Right lung (tissue), 10 donors: ENCODE measurements at places on chromosomes 3 and 15. TPM values are rescaled to one million over a fixed set of nuclear protein-coding genes. Genes with fewer than 3 reads are reported as not detected.

The RAD51 gene
- 9.2 TPM for polyA plus RNA-seq

The HRG gene
- not detected for polyA plus RNA-seq

The EPHA3 gene
- polyA plus RNA-seq, result 4.5 TPM

The GPR87 gene
- not detected for polyA plus RNA-seq

The MED12L gene
- 0.73 TPM for polyA plus RNA-seq

The KLF15 gene
- polyA plus RNA-seq, result 8.3 TPM

The ANKRD34C gene
- not detected for polyA plus RNA-seq

The PARP9 gene
- polyA plus RNA-seq, result 18.1 TPM

The AMT gene
- polyA plus RNA-seq, result 37.1 TPM

DNA sequence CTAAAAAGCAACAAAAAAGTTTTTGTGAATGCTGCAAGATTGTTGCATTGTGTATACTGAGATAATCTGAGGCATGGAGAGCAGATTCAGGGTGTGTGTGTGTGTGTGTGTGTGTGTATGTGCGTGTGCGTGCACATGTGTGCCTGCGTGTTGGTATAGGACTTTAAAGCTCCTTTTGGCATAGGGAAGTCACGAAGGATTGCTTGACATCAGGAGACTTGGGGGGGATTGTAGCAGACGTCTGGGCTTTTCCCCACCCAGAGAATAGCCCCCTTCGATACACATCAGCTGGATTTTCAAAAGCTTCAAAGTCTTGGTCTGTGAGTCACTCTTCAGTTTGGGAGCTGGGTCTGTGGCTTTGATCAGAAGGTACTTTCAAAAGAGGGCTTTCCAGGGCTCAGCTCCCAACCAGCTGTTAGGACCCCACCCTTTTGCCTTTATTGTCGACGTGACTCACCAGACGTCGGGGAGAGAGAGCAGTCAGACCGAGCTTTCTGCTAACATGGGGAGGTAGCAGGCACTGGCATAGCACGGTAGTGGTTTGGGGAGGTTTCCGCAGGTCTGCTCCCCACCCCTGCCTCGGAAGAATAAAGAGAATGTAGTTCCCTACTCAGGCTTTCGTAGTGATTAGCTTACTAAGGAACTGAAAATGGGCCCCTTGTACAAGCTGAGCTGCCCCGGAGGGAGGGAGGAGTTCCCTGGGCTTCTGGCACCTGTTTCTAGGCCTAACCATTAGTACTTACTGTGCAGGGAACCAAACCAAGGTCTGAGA is 4.7 kb downstream of the BHLHE40 start:
- no peak for DNase-seq

DNA sequence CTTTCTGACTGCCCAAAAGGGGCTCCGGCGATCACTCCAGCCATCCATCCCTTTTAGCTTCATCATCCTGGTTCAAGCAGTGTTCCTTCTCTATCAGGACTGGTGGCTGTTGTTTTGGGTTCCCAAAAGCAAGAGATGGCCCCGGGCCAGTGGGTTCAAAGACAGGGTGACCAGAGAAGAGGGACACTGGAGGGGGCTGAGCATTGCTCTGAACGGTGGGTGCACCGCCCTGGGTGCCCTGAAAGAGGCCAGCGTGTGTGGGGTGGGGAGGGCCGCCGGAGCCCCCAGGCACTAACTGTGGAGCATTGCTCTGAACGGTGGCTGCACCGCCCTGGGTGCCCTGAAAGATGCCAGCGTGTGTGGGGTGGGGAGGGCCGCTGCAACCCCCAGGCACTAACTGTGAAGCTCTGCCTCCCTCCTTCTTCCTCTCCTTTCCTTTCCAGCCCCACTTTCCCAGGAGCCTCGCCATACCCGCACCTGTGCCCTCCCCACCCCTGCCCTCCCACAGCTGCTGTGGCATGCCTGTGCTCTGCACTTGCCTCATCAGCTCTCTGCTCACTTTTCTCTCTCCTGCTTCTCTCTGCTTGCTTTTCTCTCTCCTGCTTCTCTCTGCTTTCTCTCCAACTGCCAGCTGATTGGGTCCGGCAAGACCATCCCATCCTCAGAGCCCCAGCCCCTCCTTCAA is 37.4 kb upstream of the OR4F6 start:
- no peak for DNase-seq

DNA sequence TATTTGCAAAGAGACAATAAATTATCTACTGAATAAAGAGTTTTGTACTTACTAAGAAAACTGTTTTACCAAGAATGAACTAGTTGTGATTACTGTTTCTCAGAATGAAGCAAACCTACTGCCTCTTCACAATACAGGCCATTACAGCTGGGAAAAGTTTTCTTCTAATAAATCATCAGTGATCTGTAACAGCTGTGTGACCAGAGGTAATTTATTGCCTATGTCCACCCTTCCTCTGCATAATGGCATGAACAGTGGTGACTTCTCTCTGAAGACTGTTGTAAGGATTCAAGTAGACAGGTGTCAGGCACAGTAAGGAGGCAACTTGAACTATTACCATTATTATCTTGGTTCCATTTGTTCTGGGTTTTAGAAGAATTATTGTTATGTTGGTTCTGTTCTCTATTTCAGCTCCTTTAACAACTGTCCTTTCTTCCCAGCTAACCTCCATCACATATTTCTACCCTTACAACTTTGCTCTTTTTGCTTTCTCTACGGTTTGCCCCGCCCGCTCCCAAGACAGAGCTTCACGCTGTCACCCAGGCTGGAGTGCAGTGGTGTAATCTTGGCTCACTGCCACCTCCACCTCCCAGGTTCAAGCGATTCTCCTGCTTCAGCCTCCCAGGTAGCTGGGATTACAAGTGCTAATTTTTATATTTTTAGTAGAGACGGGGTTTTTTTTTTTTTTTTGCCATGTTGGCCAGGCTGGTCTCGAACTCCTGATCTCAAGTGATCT is 51.5 kb downstream of the PRKAR2A start:
- no peak for DNase-seq

DNA sequence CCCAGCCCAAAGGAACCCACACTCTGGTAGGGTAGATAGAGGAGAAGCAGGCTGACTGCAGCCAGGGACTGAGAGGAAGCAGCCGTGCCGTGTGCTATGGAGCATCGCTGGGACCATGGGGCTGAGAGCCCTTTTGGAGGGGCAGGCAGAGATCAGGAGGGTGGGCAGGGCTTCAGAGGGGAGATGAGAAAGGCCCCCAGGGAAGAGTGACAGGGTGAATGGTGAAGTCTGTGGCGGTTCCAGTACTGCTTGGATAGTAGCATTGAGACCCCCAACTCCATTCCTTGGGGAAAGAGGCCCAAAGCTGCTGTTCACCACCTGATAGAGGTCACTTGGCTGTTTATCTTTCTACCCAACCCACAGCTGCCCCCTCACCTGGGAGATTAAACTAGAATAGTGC is 80.0 kb upstream of the MRPS22 start:
- no peak for DNase-seq

- DNase-seq, result no peak
Measured at GRCh38 chr15:27869697-27870281, 229.3 kb downstream of the OCA2 start.

DNA sequence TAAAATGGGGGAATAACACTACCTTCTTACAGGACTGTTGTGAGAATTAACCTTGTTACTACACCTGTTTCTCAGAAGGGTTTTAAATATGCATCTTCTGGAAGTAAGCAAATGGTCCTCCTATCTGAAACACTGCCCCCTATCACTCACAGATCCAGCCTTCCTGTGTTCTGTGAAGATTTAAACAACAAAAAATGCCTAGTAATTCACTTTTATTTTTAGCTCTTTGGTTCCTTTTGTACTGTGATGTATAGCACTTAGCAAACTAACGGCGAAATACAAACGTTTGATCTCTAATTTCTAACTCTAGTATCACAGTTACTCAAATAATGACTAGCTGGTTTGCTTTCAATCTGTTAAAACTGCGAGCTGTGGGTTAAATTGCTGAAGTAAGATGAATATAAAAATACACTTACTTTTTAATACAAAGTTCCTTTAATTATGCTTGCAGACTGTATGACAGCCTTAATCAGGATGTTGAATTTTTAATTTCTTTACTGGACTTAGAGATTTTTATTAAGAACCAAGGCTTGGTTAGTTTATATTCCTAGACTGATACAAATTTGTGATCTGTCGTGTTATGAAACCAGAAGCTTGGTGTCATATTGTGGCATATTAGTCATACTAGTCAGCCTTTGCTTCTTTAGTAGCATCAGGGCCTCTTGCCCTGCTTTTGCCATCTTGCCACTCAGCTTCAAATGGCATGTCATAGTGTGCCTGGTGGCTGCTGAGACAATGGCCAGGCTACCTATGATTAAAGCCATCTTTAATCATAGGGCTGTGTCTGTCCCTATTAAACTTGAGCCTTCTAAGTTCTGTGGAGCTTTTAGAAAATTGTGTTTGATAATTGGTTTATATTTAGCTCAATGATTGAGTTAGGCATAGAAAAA is 9.2 kb downstream of the EIF3J start:
- no peak for DNase-seq

DNA sequence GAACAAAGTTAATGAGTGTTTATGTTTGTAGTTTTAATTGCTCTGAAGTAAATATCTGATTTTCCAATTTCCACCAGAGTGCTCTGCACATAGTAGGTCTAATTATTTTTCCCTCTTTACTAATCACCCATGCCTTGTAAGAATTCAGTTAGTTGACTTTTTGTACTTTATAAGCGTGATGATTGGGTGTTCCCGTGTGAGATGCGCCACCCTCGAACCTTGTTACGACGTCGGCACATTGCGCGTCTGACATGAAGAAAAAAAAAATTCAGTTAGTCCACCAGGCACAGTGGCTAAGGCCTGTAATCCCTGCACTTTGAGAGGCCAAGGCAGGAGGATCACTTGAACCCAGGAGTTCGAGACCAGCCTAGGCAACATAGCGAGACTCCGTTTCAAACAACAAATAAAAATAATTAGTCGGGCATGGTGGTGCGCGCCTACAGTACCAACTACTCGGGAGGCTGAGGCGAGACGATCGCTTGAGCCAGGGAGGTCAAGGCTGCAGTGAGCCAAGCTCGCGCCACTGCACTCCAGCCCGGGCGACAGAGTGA is 507 bp upstream of the VHL start:
- no peak for DNase-seq

GRCh38 chr15:67520321-67521028 is 456 bp upstream of the C15orf61 start:
- DNase-seq, result no peak

- DNase-seq, result no peak
Measured at GRCh38 chr15:65277015-65277414, 9.7 kb downstream of the PARP16 start.

DNA sequence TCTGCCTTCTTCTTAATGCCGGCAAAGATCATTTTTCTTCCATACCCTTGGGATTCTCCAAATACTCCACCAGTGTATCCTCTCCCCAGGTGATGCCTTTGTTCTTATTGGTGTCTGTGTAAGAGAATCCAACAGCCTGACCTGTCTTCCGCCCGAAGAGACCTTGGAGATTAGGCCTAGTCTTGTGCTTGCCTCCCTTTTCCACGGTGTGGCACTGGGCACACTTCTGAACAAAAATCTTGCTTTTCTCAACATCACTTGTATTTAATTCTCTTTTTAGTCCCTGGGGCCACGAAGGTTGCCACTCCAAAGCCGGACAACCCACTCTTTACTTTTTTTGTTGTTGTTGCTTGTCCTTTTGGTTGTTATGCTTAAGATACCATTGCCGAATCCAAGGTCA is 14.0 kb upstream of the EMC3 start:
- no peak for DNase-seq

GRCh38 chr3:27508424-27508823 is 24.2 kb upstream of the SLC4A7 start:
- DNase-seq, result no peak

DNA sequence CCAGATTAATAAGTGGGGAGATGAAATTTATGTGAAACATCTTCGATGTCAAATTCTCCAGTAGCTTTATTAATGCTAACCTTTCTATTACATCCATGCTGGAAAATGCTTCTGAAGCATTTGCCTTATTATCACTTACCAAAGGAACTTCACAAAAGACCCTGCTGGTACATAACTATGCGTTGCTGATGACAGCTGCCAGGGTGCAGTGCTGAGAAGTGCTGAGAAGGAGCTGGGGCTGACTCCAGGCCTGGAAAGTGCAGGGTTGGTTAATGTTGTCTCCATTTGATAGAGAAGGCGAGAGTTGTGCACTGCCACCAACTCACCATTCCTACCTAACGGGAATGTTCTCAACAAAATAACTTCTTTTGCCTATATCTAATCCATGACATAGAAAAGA is 736.0 kb upstream of the NR2F2 start:
- DNase-seq, result no peak

DNA sequence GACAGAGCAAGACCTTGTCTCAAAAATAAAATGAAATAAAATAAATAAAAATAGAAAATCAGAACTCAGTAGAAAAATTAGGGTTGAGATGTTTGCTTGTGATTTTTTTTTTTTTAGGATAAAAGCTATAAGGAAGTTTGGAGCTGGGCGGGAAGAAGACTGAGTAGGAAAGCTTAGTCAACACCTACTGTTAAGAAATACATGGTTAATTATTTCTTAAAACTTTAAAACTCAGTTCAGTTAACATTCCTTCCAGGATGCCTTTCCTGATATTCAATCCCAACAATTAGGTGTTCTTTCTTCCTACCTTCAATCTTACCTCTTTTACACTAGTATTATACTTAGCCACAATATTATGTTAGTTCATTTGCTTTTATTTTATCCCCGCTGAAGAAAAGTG is 246.2 kb downstream of the LSAMP start:
- no peak for DNase-seq

DNA sequence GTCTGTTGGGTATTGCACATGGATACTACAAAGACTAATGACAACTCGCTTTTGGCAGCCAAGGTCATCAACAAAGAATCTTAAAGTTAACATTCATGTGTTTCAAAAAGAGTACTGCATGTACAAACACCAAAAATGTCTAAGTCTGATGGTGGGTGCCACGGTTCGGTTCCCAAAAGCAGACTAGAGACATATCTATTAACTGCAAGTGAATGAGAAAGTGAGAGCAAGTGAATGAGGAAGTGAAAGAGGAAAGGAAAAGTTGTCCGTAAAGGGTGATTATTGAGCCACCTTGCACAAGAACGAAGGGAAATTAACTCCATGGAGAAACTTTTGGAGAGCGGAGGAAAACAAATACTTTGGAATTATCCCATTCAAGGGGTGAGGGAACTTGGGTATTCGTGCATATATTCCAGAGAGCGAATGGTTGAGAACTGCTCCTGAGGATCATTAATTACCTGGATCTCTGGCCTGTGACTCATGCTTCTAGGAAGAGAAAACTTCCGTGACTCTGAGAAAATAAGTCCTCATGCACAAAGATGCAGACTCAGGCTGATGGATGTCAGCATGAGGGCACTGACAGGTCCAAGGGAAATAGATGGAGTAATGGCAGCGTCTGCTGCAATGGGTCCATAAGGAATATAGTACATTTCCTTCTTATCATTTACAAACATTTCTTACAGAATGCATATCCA is 336.5 kb upstream of the TGFBR2 start:
- no peak for DNase-seq

GRCh38 chr3:86771741-86772512 is 219.0 kb downstream of the VGLL3 start:
- DNase-seq, result no peak

GRCh38 chr15:63308491-63308890 is 31.1 kb downstream of the APH1B start:
- no peak for DNase-seq

DNA sequence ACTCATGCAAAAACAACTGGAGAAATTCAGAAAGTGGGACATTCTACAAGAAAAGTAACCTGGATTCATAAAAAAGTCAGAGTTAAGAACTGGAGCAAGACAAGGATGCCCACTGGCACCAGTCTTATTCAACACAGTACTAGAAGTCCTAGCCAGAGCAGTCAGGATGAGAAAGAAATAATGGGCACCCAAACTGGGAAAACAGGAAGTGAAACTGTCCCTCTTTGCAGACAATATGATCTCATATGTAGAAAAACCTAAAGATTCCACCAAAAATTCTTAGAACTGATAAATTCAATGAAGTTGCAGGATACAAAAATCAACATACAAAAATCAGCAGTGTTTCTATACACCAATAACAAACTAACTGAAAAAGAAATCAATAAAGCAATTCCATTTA is 37.4 kb downstream of the TXNRD3 start:
- DNase-seq, result no peak
